ENCODE measurements at places on chromosomes 1 and 21. TPM values are rescaled to one million over a fixed set of nuclear protein-coding genes. Genes with fewer than 3 reads are reported as not detected.

The FHAD1 gene
- total RNA-seq = not detected

The UMODL1 gene
- total RNA-seq = not detected

The SPATA45 gene
- not detected for total RNA-seq

- no peak for DNase-seq
Measured at GRCh38 chr21:18168108-18168507, 76.5 kb upstream of the CHODL start.

GRCh38 chr1:50971748-50972305, 1.8 kb downstream of the CDKN2C start:
- DNase-seq = no peak

GRCh38 chr1:61459345-61459744, 265.6 kb downstream of the TM2D1 start:
- DNase-seq = no peak

Data from activated CD8-positive, alpha-beta memory T cell treated with anti-CD3 and anti-CD28 coated beads, Interleukin-2, amount 10 ng/mL, durations not matched to agents 7 days and 5 days (primary cell).